T-helper 2 cell treated with Interferon-gamma antibody and Interleukin-4, amounts not matched to agents 5 μg/mL and 100 μg/mL, for 36 hours (primary cell): ENCODE measurements at places on chromosomes 3 and 15.

GRCh38 chr3:168213920-168214319, 118.2 kb upstream of the GOLIM4 start:
- no peak for DNase-seq
- no peaks in the 10 kb centered on the region for H3K36me3 ChIP-seq
- H3K4me1 ChIP-seq: peaks cover 6% of the 10 kb centered on the region
- H3K27ac ChIP-seq: no peak overlapping the region
- no peaks in the 10 kb centered on the region for H3K27me3 ChIP-seq
- peak overlapping the region; percentile 63 for H3K4me3 ChIP-seq

GRCh38 chr3:160793722-160794252, 37.8 kb downstream of the PPM1L start:
- H3K27me3 ChIP-seq: peaks cover 17% of the 10 kb centered on the region
- H3K4me3 ChIP-seq: no peak overlapping the region
- H3K36me3 ChIP-seq: no peaks in the 10 kb centered on the region
- DNase-seq: no peak

GRCh38 chr15:64634027-64634426, 141.4 kb downstream of the RBPMS2 start:
- H3K4me1 ChIP-seq: peaks cover 59% of the 10 kb centered on the region
- peak overlapping the region; percentile 85 for H3K27ac ChIP-seq
- H3K4me3 ChIP-seq: peak overlapping the region; percentile 68
- H3K27me3 ChIP-seq: no peaks in the 10 kb centered on the region
- DNase-seq: peak; percentile 61
- peaks cover 36% of the 10 kb centered on the region for H3K36me3 ChIP-seq

DNA sequence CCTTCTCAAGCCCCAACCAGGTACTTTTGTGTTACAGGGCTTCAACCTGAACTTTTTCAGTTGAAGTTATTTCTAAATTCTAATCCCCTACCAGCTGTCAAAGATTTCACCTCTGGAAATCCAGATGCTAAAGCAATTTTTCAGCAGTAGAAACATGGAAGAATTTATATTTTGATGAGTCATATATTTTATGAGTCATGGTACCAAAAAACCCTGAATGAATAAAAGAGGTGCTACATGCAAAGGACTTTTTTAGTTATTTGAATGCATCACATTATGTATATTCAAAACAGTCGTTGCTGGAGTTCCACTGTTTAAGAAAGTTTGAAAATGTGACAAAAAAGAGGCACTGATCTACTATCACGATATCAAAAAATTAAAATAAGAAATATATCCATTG, 96.0 kb upstream of the ZNF385D start:
- H3K27ac ChIP-seq: no peak overlapping the region
- no peak overlapping the region for H3K4me3 ChIP-seq
- H3K4me1 ChIP-seq: no peaks in the 10 kb centered on the region
- DNase-seq: no peak
- no peaks in the 10 kb centered on the region for H3K27me3 ChIP-seq
- no peaks in the 10 kb centered on the region for H3K36me3 ChIP-seq

DNA sequence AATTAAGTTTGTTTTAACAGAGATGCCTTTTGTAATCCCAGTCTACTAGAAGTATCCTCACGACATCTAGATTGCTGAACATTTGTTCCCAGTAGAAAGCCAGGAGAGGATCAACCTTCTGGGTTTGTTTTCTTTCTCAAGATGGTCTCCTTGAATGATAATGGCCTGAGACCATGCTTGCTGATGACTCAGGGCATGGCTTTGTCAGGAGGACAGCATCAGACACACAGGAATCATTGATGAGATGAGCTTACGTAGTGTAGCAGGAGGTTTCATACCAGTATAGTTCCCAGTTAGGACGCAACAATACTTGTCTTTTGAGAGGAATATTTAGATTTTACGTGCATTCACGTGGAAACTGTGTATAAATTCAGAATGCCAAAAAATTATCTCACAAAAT, 38.6 kb downstream of the ATP1B3 start:
- H3K4me1 ChIP-seq: peaks cover 5% of the 10 kb centered on the region
- no peak overlapping the region for H3K27ac ChIP-seq
- H3K36me3 ChIP-seq: peaks cover 41% of the 10 kb centered on the region
- no peaks in the 10 kb centered on the region for H3K27me3 ChIP-seq

DNA sequence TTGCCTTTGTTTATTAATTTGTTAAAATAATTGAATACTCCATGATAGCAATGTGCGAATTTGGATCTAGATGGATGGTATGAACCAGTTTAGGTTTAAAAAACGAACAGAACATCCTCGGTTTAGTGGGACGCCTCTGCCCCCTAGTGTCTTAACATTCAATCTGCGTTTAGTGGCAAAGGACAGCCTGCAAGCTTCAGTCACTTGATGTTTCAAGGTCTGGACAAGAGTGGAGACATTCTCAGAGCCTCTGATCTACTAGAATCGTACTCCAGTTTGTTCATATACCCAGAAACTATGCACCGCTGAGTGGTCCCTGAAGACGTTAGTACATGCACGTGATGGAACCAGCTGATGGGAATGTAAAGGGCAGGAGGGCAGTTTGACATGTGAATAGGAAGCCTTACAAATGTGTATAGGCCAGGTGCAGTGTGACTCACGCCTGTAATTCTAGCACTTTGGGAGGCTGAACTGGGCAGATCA, 17.8 kb upstream of the ATP13A4 start:
- peaks cover 1% of the 10 kb centered on the region for H3K4me1 ChIP-seq
- H3K4me3 ChIP-seq: no peak overlapping the region
- DNase-seq: peak; percentile 24
- no peaks in the 10 kb centered on the region for H3K36me3 ChIP-seq
- H3K27ac ChIP-seq: no peak overlapping the region

- no peaks in the 10 kb centered on the region for H3K27me3 ChIP-seq
- DNase-seq: no peak
- no peak overlapping the region for H3K27ac ChIP-seq
- no peaks in the 10 kb centered on the region for H3K4me1 ChIP-seq
- no peaks in the 10 kb centered on the region for H3K36me3 ChIP-seq
Observed at GRCh38 chr15:83567318-83567717, 86.6 kb upstream of the ADAMTSL3 start.

GRCh38 chr3:3309887-3310286, 130.4 kb upstream of the CRBN start:
- no peaks in the 10 kb centered on the region for H3K36me3 ChIP-seq
- DNase-seq: no peak
- no peaks in the 10 kb centered on the region for H3K27me3 ChIP-seq
- no peak overlapping the region for H3K27ac ChIP-seq
- H3K4me1 ChIP-seq: no peaks in the 10 kb centered on the region

DNA sequence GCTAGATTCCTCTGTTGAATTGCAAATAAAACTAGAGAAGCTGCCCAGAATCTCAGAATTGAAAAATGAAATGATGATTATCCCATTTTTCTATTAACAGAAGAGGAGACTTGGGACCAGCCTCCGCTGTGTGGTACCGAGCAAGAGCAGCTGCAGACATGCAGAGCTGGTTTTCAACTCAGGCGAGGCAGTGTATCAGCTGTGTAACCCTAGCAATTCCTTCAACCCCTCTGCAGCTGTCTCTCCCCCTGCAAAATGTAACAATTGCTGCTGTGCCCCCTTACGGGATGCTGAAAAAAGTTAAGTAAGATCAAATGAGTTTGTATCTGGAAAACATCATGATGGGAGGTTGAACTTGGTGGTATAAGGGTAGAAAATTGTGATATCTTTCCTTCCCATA, 98.5 kb upstream of the C3orf80 start:
- no peak overlapping the region for H3K27ac ChIP-seq
- no peak overlapping the region for H3K4me3 ChIP-seq
- H3K27me3 ChIP-seq: peaks cover 2% of the 10 kb centered on the region
- DNase-seq: no peak
- no peaks in the 10 kb centered on the region for H3K36me3 ChIP-seq

- peaks cover 2% of the 10 kb centered on the region for H3K27me3 ChIP-seq
- no peak overlapping the region for H3K4me3 ChIP-seq
- no peaks in the 10 kb centered on the region for H3K4me1 ChIP-seq
- no peaks in the 10 kb centered on the region for H3K36me3 ChIP-seq
Observed at GRCh38 chr15:84871428-84871985, 13.0 kb upstream of the SLC28A1 start.

DNA sequence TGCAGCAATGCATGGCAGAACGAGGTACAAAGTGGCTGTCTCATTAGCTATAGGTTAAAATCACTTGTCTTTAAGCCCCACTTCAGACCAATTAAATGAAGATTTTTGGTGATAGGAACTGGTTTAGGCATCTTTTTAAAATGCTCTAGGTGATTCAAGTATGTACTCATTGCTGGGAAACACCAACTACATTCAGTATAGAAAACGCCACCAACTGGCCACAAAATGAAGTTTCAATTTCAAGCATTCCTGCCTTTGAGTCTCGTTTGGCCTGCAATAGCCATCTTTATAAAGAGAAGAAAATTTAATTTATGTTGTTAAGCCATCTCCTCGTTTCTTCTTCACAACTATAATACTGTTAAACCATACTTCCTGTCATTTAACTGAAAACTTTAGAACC, 587.9 kb downstream of the GBE1 start:
- no peak overlapping the region for H3K4me3 ChIP-seq
- no peak overlapping the region for H3K27ac ChIP-seq
- DNase-seq: no peak

DNA sequence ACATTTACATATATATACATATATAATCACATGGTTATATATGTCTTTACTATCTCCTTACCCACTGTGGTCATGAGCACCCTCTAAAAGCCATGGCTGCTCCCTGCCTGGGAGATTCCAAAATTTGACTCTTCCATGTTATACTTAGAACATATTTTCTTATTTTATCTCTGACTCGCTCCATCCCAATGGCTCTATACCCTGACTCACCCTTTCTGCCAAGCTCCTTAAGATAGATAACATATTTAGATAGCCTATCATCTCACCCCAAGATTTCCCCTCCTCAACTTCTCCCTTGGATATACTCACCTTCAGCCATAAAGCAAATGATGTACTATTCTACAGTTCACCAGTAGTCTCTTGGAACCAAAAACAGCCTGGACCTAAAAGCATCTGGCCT, 65.1 kb downstream of the CD200R1L start:
- H3K4me1 ChIP-seq: peaks cover 4% of the 10 kb centered on the region
- H3K36me3 ChIP-seq: no peaks in the 10 kb centered on the region

GRCh38 chr3:42546691-42547213, 35.0 kb downstream of the SEC22C start:
- no peak overlapping the region for H3K27ac ChIP-seq
- H3K4me1 ChIP-seq: peaks cover 5% of the 10 kb centered on the region
- peaks cover 11% of the 10 kb centered on the region for H3K36me3 ChIP-seq
- no peak overlapping the region for H3K4me3 ChIP-seq
- H3K27me3 ChIP-seq: no peaks in the 10 kb centered on the region

GRCh38 chr3:106805625-106806024, 571.6 kb upstream of the CCDC54 start:
- no peak overlapping the region for H3K27ac ChIP-seq
- H3K36me3 ChIP-seq: no peaks in the 10 kb centered on the region
- no peak overlapping the region for H3K4me3 ChIP-seq
- no peak for DNase-seq
- no peaks in the 10 kb centered on the region for H3K27me3 ChIP-seq
- no peaks in the 10 kb centered on the region for H3K4me1 ChIP-seq

DNA sequence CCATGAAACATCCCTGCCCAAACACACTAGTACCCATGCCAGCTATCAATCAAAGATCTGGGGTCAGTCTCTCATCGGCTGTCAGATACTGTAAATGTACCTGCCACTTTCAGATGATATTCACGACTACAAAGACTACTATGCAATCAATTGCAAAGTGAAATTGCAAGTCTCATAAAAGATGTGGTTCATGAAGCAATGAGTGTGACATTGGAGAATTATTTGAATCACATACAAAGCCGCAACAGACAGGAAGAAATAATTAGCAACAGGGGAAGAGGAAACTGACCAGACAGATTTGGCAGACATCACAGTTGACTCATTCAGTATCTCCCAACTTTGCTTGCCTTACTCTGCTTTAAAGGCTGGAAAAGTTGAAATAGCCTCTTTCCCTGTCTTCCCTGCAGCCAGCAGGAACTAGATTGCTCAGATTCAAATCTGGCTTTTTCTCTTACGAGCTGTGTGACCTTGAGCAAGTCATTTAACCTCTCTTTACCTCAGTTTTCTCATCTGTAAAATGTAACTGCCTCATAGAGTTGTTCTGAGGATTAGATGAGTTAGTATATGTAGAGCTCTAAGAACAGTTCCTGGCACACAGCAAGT, 95.7 kb upstream of the C3orf80 start:
- peaks cover 2% of the 10 kb centered on the region for H3K27me3 ChIP-seq
- peaks cover 19% of the 10 kb centered on the region for H3K4me1 ChIP-seq
- no peak for DNase-seq
- H3K27ac ChIP-seq: no peak overlapping the region

DNA sequence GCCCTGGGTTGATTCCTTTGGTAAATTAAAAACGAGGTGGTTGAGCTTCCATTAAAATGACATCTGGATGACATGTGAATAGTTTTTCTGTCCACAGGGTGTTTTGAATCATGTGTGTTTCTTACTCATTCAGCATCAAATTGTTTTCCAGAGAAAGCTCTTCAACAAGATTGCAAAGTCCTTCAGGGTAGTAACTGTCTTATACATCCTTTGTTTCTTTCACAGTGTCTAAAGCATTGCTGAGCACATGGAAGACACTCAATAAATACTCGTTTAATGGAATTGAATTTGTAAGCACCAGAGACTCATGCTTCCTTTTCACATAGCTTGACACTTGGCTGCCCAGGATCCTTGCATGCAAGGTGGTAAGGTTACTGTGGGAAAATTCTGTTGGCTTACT, 223.1 kb upstream of the CNTN6 start:
- no peaks in the 10 kb centered on the region for H3K4me1 ChIP-seq
- H3K27me3 ChIP-seq: no peaks in the 10 kb centered on the region
- DNase-seq: no peak
- no peaks in the 10 kb centered on the region for H3K36me3 ChIP-seq
- no peak overlapping the region for H3K27ac ChIP-seq
- H3K4me3 ChIP-seq: no peak overlapping the region

DNA sequence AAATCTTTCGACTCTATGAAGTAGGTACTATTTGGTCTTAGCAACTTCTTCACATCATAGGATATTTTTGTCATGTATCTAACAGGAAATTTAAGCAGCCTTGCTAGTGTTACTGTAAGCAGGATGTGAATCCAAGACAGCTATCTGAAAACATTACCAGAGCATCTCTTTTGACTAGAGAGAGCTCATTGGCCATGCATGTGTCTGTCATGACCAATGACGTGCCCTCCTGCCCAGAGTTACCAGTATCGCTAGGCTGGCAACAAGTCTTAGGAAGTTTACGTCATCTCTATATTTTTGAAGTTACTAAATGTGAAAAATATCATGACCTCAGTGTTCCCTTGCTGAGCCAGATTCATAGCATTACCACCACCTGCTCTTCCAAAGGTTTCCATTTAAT, 130.9 kb upstream of the TP63 start:
- H3K27me3 ChIP-seq: no peaks in the 10 kb centered on the region
- H3K27ac ChIP-seq: no peak overlapping the region
- no peak overlapping the region for H3K4me3 ChIP-seq
- H3K4me1 ChIP-seq: peaks cover 30% of the 10 kb centered on the region

DNA sequence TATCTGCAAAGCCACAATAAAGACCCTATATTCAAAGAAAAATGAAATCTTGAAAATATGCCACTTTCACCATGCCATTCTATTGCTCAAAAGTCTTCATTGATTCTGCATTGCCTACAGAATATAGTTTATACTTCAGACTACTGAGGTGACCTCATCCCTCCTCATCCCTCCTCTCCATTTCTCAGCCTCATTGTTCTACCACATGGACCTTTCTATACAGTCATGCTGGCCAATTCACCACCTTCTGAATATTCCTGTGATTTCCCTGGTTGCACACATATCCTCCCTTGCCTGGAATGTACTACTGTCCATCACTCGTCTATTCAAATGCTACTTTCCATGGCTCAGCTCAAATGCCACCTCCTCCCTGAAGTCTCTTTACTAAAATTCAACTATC, 3.5 kb upstream of the COL8A1 start:
- H3K27me3 ChIP-seq: peaks cover 53% of the 10 kb centered on the region
- H3K4me1 ChIP-seq: peaks cover 15% of the 10 kb centered on the region
- no peak overlapping the region for H3K4me3 ChIP-seq
- no peak overlapping the region for H3K27ac ChIP-seq
